DMS153 (cell line): ENCODE measurements at places on chromosomes 2 and 18.

- DNase-seq: no peak
Measured at GRCh38 chr2:155151945-155152344, 453.4 kb downstream of the KCNJ3 start.

- DNase-seq: no peak
Measured at GRCh38 chr2:37648331-37649011, 23.0 kb downstream of the CDC42EP3 start.

GRCh38 chr18:11826836-11827235 lies 24.4 kb upstream of the CHMP1B start:
- no peak for DNase-seq

DNA sequence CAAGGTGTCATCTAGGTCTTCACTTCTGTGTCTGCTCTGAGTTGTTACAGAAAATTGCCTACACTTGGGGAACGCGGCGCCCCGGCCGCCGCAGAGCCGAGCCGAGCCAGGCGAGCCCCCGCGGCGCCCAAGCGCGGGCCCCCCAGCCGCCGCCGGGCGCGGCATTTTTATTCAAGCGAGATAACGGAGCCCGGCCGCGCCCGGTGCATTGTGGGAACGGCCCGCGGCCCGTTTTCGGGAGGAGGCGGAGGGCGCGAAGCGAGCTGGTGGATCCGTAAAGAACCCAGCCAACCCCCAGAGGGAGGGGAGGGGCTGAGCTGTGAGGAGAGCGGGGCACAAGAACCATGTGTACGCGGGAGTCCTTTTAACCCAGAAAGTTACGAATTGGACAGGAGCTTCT lies 191.8 kb downstream of the FTCDNL1 start:
- no peak for DNase-seq

GRCh38 chr2:172397148-172397834 lies 30.1 kb upstream of the ITGA6 start:
- no peak for DNase-seq

GRCh38 chr2:9703701-9704221 lies 73.0 kb upstream of the YWHAQ start:
- no peak for DNase-seq

- DNase-seq: no peak
Measured at GRCh38 chr2:26756337-26756736, 7.7 kb upstream of the SLC35F6 start.

DNA sequence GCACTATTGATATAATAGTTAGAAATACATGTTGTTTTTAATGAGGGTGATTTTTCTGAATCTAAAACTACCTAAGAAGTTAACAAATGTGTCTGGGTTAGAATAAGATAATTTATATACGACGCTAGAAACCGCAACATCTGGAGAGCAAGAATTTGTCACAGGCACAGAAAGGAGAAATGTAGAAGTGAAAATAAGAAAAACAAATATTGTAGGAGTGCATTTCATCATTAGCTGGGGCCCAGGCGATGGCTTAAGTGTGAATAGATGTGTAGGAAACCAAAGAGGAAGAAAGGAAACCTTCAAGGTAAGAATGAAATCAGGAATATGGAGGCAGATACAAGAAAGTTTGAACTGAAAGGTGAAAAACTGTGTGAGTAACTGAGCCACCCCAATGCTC lies 90.3 kb downstream of the LRP2 start:
- no peak for DNase-seq

GRCh38 chr2:225164401-225165050 lies 122.3 kb upstream of the DOCK10 start:
- no peak for DNase-seq

GRCh38 chr2:203813684-203814083 lies 53.9 kb upstream of the CTLA4 start:
- no peak for DNase-seq

GRCh38 chr2:17979707-17980106 lies 101.2 kb downstream of the KCNS3 start:
- DNase-seq: no peak

GRCh38 chr2:63049970-63050333 lies 678 bp upstream of the OTX1 start:
- DNase-seq: no peak
